Stomach (tissue), 19 donors: ENCODE measurements at places on chromosomes 3 and 15.

GRCh38 chr3:58009026-58009748 is 965 bp downstream of the FLNB start:
- DNase-seq = peak; percentile 67

DNA sequence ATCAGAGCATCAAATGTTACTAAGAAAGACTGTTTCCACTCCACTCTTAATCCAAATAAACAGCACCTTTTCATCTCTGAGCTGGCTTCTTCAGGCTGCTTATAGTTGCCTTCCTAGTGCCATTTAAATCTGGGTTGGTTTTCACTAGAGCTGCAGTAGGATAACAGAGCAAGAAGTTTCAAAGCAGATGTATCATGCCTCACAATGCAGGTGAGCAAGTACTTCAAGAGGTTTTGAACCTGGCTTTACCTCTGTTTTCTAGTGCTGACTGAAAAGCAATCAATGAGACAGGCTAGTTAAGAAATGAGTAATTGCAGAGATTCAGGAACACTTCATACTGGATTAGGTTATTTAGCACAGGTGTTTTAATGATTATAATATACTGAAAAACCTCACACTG is 147.7 kb upstream of the SATB1 start:
- DNase-seq = no peak

DNA sequence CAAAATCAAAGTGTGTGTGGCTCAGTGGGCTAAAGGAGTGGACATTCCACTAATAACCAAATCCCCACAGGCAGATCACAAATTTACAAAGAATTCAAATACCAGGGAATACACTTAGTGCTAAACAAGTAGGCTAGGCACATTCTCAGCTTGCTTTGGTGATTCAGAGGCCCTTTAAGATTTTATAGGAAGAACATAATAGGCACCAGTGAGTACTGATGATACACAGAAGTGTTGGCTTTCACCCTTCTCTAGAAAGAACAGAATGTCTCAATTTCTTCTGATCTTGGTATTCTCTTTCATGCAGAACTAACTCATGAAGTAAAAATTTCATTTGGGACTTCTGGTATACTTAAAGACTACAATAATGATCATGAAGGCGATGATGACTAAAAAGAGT is 55.0 kb downstream of the POLR2M start:
- no peak for DNase-seq

DNA sequence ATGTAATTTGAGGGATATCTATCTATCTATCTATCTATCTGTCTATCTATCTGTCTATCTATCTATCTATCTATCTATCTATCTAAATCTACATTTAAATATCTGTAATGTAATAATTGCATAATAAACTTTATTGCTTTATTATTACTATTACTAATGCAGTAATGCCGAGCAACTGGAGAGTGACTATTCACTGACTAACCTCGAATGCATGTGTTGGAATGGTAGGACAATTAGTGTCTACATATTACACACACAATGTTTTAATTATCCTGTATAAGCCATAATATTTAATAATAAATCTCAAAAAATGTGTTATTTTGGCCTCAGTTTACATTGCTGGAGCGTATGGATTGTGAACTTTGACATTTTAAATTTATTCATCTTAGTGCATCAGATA is 25.2 kb upstream of the CNTN3 start:
- no peak for DNase-seq
